Amniotic stem cell (primary cell): ENCODE measurements at places on chromosomes 12 and 14.

DNA sequence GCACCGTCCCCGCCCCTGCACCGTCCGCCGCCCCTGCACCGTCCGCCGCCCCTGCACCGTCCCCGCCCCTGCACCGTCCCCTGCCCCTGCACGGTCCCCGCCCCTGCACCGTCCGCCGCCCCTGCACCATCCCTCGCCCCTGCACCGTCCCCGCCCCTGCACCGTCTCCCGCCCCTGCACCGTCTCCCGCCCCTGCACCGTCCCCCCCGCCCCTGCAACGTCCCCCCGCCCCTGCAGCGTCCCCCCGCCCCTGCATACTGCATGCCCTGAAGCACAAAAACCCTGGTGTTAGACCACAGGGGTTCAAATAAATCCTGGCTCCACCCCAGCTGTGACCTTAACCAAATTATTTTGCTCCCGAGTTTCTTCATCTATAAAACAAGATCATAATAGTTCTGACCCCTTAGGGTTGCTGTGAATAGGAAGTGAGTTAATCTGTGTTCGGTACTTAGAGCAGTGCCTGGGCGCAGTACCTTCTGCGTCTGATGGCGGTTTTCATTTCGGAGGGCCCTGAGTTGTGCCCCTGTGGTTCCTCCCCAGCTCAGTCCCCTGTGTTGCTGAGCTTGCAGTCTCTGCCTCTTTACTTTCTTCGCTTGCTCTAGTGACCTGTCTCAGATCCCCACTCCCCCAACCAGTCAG, 38.1 kb downstream of the ESRRB start:
- DNase-seq: no peak

GRCh38 chr14:61538464-61539022, 156.8 kb upstream of the HIF1A start:
- no peak for DNase-seq

- DNase-seq: no peak
These were observed 313.6 kb downstream of the ZFP36L1 start for GRCh38 chr14:68479247-68479646.

GRCh38 chr12:98901189-98901588, 256.1 kb downstream of the APAF1 start:
- no peak for DNase-seq

GRCh38 chr12:6604259-6605029, 2.7 kb downstream of the CHD4 start:
- DNase-seq: no peak

GRCh38 chr12:102050660-102051430, 10.9 kb downstream of the WASHC3 start:
- DNase-seq: no peak

- no peak for DNase-seq
These were observed 16.9 kb upstream of the FAM222A start for GRCh38 chr12:109696485-109697269.

DNA sequence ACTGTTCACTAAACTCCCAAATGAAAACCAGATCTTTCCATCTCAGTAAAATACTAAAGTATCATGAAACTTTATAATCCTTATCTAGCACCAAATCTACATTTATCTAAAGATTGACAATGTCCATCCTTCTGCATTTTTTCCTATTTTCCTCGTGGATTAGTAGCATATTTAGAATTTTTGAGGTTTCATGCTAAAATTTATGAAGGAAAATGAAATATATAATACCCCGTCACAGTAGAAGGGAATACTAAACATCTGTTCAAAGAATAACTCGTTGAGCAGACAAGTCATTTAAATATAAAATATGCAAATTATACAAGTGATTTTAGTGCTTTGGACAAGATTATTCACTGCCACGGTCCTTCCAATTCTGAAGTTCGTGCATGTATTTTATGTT, 122.7 kb upstream of the SLCO1C1 start:
- DNase-seq: no peak

DNA sequence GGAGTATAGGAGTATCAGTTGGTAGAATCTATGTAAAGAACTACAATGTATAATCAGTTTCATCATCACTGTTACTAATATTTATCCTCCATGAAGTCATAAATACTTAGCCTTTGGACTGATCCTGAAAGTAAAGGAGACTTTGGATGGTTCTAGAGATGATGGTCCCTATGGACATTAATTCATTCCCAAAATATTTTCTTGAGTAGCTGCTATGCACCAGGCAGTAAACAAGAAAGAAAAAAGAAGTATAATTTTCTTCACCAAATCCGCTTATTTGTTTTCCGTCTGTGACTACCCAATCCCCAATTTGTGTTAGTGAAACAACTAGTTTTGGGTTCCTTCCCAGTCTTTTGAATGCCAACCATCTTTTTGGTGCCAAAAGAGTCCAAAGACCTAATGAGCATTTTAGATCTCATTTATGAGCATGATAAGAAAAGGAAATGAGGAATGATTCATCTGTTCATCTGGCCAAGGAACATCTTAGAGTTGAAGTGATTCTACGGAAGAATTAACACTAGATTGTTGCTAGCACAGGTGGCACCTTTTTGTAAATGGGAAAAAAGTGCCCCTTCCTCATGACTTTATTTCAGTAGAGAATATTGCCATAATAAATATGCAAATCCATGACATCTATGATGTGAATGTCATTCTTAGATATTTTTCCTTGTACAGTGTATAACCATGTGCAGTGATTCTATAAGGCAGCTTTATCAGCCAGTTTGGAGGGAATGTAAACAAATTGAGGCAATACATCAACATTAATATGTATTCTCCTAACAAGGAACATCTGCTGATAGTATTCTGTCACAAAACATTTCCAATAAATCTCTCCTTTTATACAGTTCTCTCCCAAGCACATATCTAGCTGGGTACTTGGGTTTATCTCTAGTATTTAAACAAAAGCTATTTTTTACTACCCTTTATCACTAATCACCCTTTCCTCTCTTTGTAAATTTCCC, 85.1 kb upstream of the CCDC91 start:
- DNase-seq: no peak

DNA sequence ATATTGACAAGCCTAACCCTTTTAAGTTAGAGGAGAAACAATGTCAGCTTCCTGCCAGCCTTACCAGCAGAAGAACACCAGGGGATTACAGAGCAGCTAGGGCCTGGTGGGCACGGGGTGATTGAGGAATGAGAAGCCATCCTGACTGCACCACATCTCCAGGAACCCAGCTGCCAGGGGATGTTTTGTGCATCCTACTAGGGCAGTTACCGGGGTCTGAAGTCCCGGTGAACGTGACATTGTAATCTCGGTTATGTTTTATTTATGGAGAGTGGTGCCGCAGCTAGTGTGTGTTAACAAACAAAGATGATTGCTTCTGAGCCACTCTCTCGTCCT, 115.9 kb downstream of the BCL11B start:
- no peak for DNase-seq

DNA sequence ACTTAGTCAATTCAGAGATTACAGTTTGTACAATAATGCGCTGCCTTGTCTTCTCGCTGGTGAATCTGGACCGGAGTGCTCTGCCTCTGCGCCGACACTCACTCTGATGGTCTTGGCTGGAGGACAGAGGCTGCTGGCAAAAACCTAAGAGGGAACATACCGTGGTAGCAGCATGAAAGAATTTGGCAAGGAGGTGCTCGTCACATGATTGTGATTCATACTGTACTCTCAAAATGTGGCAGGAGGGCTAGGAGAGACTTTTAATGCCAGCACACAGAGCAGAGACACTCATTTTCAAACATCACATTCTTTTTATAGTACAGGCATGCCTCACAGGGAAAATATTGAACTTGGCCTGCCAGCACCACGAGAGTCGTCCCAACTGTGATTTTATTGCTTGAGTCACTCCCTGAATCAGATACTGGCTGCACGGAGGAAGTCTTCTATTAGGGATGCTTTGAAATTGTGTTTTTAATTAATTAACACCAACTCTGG, 67.8 kb downstream of the HMGA2 start:
- DNase-seq: peak; percentile 96

GRCh38 chr12:21850419-21850818, 75.9 kb upstream of the KCNJ8 start:
- no peak for DNase-seq

- DNase-seq: no peak
These were observed 31.4 kb downstream of the CD9 start for GRCh38 chr12:6231359-6232268.
